Hematopoietic multipotent progenitor cell treated with erythropoietin and hydrocortisone succinate and interleukin-3 and kit ligand, for 8 days (in vitro differentiated cells): ENCODE measurements at places on chromosomes 5 and 9.

DNA sequence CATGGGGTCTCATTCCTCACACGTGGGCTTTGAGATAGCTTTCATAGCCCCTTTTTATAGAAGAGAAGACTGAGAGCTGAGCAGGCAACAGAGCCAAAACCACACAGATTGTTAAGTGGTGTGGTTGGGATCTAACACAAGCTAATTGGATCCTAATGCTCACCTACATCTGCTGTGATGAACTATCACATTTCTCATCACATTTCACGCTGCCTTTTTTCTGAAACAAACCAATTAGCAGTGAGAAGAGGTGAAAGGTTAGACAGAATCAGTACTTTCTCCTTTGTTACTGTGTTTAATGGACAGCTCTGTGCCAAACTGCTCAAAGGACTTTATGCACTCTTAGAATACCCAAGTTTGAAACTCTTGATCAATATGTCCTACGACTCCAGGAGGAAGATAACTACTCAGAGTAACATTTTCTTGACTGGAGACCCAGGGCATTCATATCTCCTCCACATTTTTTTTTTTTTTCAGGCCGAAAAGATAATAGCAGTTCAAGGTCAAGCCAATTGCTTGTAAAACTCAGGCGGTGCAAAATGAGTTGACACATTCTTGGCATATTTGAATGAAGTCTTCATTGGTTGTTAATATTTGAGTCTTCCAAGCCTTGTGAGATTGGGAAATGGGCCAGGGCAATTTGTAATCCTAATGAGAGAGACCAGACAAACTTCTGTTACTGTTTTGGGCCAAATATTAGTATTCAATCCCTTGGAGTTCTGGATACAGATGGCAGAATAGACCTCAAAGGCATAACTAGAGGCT lies 138.4 kb downstream of the KCTD16 start:
- DNase-seq: no peak

DNA sequence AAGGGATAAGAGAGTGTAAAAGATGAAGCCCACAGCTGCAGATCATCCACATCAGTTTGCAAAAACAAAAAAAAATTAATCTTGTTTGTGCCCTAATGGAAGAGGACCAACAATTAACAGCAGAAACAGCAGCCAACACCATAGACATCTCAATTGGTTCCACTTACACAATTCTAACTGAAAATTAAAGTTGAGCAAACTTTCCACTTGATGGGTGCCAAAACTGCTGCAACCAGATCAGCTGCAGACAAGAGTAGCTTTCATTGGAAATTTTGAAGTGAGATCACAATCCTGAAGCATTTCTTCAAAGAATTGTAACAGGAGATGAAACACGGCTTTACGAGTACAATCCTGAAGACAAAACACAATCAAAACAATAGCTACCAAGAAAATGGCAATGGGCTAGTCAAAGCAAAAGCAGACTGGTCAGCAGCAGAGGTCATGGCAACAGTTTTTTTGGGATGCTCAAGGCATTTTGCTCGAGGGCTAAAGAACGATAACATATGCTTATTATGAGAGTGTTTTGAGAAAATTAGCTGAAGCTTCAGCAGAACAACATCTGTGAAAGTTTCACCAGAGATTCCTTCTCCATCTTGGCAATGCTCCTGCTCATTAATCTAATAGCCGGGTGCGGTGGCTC lies 4.1 kb upstream of the RBM27 start:
- no peak for DNase-seq

- DNase-seq: peak; percentile 63
These were observed 4.0 kb upstream of the TRAF2 start for GRCh38 chr9:136882109-136882946.

- no peak for DNase-seq
These were observed 174.1 kb downstream of the C9orf152 start for GRCh38 chr9:110033869-110034268.

DNA sequence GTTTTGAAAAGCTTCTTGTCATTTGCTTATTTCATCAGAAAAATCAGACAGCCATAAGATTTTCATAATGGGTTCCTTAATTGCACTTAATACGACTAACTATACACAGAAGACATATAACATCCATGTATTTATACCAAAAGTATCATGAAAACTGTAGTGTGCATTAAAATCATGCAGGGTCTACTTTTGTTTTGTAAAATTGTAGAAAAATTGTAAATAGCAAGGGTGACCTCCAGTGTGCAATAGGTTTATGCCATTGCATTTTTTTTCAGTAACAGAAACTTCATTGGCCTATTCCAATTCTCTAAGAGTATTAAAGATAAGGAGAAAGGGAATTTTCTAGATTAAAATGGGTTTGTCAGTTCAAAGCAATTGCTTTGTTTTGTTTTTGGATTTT lies 307.6 kb downstream of the KIAA0825 start:
- no peak for DNase-seq

- peak; percentile 45 for DNase-seq
These were observed 34.2 kb downstream of the MEGF10 start for GRCh38 chr5:127324756-127325155.

DNA sequence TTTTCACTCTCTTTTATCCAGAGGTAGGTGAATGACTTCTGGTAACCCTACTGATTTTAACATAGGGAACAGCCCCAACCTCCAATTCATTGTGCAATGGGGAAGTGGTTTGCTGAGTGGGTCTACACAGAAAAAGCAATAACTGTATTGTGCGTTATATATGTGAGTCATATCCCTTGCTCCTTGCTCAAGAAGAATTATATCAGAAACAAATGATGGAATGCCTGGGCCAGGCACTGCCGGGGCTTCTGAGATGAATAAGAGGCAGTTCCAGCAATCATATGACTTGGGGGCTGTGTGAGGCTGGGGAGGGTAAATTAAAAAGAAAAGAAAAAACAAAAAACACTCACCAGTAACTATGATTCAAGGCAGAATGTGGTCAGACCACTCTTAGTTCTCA lies 79.2 kb upstream of the ABCA1 start:
- DNase-seq: peak; percentile 28

- no peak for DNase-seq
These were observed 152.3 kb downstream of the HSD17B3 start for GRCh38 chr9:96149533-96150280.

GRCh38 chr5:38162625-38163024 lies 95.7 kb upstream of the EGFLAM start:
- no peak for DNase-seq

DNA sequence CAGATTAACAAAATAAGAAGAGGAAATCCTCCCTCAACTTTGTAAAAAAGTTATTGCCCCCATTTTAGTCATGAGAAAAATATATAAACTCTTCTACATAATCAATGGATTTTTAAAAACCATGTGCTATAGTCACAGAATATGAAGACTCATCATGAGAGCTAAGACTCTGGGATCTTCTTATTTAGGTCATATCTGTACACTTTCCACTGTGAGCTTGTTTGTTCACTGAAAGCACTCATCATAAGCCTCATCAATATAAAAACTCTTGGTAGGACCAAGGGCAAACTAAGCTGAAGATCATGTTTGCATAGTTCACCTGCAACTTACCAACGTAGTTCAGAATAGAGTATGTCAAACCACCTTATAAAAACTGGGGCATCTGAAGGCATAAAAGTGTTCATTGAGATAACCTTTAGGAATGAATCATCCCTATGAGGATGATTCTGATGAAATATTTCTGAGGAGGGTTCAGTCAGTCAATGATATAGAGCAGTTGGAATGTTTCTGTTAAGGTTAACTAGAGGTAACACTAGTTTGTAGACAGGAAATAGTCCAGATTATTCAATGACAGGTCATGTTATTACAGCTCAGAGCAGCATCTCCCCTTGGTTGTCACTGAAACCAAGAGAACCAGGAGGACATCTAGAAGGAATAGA lies 289.9 kb upstream of the SMC2 start:
- no peak for DNase-seq

GRCh38 chr5:160435532-160435931 lies 13.9 kb downstream of the PTTG1 start:
- no peak for DNase-seq
